ENCODE measurements at places on chromosomes 3 and 15.
A peak's percentile ranks its signal among the peaks of the same experiment; 100 is the strongest.

- DNase-seq = no peak
These were observed 470.3 kb downstream of the CNTN4 start for GRCh38 chr3:2568929-2569328.

DNA sequence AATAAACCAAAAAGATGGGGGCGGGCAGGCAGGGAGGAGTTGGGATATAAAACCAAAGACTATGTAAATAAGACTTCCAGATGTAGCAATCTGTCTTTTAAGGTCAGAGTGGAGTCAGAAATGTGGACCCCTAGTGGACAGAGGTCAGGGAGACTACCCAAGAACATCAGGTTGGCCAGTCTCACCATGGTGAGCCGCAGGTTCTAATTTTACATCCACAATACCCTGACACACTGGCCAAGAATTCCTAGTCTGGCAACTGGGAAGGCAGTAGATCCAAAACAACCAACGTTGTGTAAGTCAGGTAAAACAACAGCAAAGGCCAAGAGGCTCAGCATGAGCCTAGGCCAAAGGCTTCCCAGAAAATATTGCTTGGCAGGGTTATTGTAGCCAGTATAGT is 203.4 kb downstream of the FOXP1 start:
- no peak for DNase-seq

GRCh38 chr15:35679186-35679585 is 133.2 kb upstream of the DPH6 start:
- no peak for DNase-seq

- no peak for DNase-seq
These were observed 14.9 kb downstream of the GRAMD2A start for GRCh38 chr15:72182673-72183072.

- no peak for DNase-seq
These were observed 4.8 kb upstream of the CHST14 start for GRCh38 chr15:40465939-40466338.

GRCh38 chr3:170222647-170223541 is 670 bp downstream of the PRKCI start:
- peak; percentile 16 for DNase-seq

GRCh38 chr3:193974671-193975535 is 161.0 kb upstream of the HES1 start:
- no peak for DNase-seq

GRCh38 chr3:137242836-137243400 is 285.1 kb downstream of the IL20RB start:
- no peak for DNase-seq

DNA sequence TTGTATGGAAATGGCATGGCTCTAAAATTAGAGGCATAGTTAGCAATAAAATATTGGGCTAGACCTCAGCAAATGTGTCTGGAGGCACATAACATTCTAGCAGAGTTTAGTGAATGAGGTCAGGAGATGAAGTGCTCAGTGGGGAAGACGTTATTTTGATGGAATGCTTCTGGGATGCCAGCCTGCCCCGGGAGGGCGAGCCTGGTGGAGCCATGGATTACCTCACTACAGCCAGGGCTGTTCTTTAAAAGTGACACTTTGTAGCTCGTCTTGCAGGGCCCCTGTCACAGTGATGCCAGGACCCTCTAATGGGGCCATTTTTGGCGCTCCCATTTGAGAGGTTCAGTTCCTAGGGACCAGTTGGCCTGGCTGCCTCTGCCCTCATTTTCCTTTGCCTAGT is 48.5 kb downstream of the PXYLP1 start:
- no peak for DNase-seq

- no peak for DNase-seq
These were observed 9.7 kb upstream of the ARID3B start for GRCh38 chr15:74531144-74531811.

- no peak for DNase-seq
These were observed 43.7 kb downstream of the LRRC49 start for GRCh38 chr15:70936326-70936725.

GRCh38 chr3:155372281-155372680 is 78.8 kb upstream of the STRIT1 start:
- DNase-seq = no peak

- DNase-seq = no peak
These were observed 9.0 kb upstream of the SLC25A26 start for GRCh38 chr3:66211779-66212178.

GRCh38 chr3:194686816-194687637 is 1.3 kb downstream of the FAM43A start:
- DNase-seq = no peak

GRCh38 chr15:65914386-65914785 is 45.1 kb downstream of the RAB11A start:
- DNase-seq = no peak

GRCh38 chr3:113894927-113895326 is 52.9 kb upstream of the ZDHHC23 start:
- DNase-seq = no peak

DNA sequence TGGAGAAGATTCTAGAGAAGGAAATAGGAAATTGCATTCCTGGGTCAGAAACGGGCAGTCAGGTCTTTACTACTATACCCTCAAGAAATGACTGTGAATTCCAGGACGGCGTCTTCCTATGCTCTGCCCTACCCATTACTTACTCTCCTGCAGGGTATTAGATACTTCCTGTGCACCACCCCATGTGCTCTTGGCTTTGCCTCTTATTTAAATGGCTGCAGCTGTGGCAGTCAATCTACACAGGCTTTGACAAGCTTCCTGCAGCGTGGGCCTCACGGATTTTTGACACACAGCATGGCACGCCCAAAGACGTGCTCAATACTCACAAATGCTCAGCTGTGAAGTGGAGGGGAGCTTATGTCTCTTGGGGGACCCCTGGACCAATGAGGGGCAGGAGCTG is 206.1 kb downstream of the SV2B start:
- DNase-seq = no peak
